HS-27A (cell line): ENCODE measurements at places on chromosomes 3 and 15.

DNA sequence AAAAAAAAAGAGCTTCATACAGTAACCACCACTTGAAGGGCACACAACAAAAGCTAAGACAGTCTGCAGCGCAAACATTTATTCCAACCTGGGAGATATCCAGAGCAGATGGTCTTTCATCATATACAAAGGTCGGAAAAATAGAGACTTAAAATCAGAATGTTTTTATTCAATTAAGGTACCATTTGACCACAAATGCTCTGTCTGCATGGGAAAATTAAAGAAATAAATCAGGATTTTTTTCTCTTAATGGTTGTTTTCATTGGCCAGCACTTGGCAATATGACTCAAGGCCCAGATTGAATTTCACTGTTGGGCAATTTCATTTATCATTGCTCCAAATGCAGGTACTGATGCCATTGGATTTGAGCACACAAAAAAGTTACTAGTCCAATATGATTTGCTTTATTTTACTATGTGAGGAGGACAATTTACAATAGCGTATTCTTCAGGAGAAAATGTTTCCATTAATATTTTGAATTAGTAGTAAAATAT is 145.9 kb upstream of the AGTR1 start:
- DNase-seq: no peak

- DNase-seq: no peak
Measured at GRCh38 chr3:135503760-135504686, 461.5 kb upstream of the PPP2R3A start.

DNA sequence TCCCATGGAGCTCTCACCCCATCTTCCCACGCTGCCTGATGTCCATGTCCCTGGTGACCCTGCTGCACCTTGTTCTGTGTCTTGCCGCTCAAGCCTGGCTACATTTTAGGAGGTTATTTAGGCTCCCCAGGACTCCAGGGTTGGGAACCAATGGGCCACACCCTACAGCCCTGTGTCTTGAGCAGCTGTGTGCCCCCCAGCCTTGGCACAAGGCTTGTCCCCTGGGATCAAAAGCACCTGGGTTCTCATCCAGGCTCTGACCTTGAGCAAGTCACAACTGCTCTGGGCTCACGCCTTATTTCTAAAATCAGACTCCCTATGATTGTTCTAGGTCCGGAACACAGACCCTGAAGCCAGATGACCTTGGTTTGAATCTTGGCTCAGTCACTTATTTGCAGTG is 14.1 kb downstream of the SPSB4 start:
- no peak for DNase-seq

- no peak for DNase-seq
Measured at GRCh38 chr3:139460076-139460475, 16.2 kb downstream of the RBP2 start.

- no peak for DNase-seq
Measured at GRCh38 chr3:70726096-70726938, 413.9 kb upstream of the MDFIC2 start.
